ENCODE measurements at places on chromosomes 13 and 19. TPM values are rescaled to one million over a fixed set of nuclear protein-coding genes. Genes with fewer than 3 reads are reported as not detected.

The ZNF560 gene
- total RNA-seq = not detected

The ZNF793 gene
- total RNA-seq = 3.4 TPM

The ZNF66 gene
- total RNA-seq = 2.3 TPM

The FFAR2 gene
- 0.20 TPM for total RNA-seq

- peaks cover 20% of the 10 kb centered on the region for H3K4me1 ChIP-seq
- peak overlapping the region; percentile 94 for H3K27ac ChIP-seq
- peak overlapping the region; percentile 84 for H3K4me3 ChIP-seq
- H3K27me3 ChIP-seq = no peaks in the 10 kb centered on the region
- peak; percentile 63 for DNase-seq
These were observed 16.0 kb upstream of the MRI1 start for GRCh38 chr19:13748169-13748828.

DNA sequence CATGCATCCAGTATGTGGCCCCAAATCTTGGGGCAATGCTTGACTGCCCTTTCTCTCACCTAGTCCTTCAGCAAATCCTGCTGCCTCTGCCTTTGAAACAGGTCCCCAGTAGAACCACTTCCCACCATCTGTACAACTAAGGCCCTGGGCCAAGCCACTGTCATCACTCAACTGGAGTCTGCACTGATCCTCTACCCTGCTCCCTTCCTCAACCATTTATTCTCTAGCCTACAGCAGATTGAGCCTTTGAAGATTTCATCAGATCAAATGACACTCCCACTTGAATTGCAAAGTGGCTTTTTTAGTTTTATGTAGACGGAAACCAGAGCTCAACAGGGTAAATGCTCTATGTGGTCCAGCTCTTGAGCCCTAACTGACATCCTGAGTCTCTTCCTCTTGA is 43.5 kb downstream of the ATP8A2 start:
- DNase-seq = no peak
- no peaks in the 10 kb centered on the region for H3K27me3 ChIP-seq

DNA sequence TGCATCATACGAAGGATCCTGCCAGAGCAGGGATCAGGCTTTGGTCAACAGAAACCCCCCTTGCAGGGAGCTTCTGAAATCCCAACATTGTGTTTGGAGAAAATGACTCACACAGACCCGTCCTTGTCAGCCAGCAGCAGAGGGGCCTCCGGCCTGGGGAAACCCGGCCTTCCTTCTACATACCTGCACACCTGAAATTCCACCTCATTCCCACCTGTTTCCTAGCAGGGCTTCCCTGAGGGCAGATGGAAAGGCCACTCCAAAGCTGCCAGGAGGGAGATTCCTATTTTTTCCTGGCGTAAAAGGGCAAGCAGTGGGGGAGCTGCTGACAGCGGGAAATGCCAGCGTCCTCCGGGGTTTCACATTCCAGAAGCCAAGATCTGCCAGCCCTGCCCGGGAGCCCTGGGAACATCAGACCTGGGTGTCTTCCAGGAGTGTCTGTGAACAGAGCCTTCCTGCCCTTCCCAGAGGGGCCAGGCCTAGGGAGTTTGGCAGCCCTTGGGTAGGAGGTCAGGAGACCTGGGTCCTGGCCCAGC is 3.0 kb upstream of the IGFL1 start:
- H3K27me3 ChIP-seq = no peaks in the 10 kb centered on the region
- DNase-seq = no peak
- no peaks in the 10 kb centered on the region for H3K4me1 ChIP-seq
- no peaks in the 10 kb centered on the region for H3K36me3 ChIP-seq
- no peak overlapping the region for H3K27ac ChIP-seq

GRCh38 chr19:3698974-3699740 is 1.1 kb downstream of the PIP5K1C start:
- H3K27ac ChIP-seq = peak overlapping the region; percentile 84
- H3K4me3 ChIP-seq = peak overlapping the region; percentile 96
- DNase-seq = peak; percentile 64
- no peaks in the 10 kb centered on the region for H3K4me1 ChIP-seq
- H3K27me3 ChIP-seq = no peaks in the 10 kb centered on the region

DNA sequence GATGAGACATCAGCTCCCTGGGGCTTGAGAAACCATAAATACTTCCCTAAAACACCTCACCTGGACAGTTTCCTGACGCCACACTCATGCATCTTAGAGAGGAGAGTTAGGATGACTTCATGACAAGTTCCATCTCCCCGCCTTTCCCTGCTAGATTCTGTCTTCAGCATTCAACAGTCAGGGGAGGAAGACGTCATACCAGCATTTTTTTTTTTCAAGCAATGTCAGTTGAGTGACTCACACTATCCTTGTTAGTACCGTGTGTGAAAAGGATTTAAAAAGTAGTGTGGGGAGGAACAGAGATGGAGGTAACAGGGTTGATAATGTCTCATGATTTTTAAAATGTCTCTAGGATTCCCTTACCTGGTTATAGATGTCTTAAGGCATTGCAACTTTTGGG is at the start of gene OR7D2:
TSS of gene OR7D2 (plus strand) at position 79 of the 400 bp plus-strand sequence. CDS start 6,803 bp downstream, outside the sequence.
- DNase-seq = no peak
- H3K27me3 ChIP-seq = no peaks in the 10 kb centered on the region
- H3K4me1 ChIP-seq = no peaks in the 10 kb centered on the region

GRCh38 chr19:7603919-7604318 is 8.3 kb downstream of the CAMSAP3 start:
- H3K4me3 ChIP-seq = no peak overlapping the region
- no peak for DNase-seq
- H3K36me3 ChIP-seq = no peaks in the 10 kb centered on the region
- H3K27me3 ChIP-seq = no peaks in the 10 kb centered on the region

- H3K4me1 ChIP-seq = no peaks in the 10 kb centered on the region
- H3K36me3 ChIP-seq = no peaks in the 10 kb centered on the region
- DNase-seq = no peak
- no peak overlapping the region for H3K4me3 ChIP-seq
These were observed 173.0 kb downstream of the KLF12 start for GRCh38 chr13:73961181-73961580.

GRCh38 chr19:55535965-55536350 is 975 bp downstream of the SBK2 start:
- no peaks in the 10 kb centered on the region for H3K4me1 ChIP-seq
- H3K27ac ChIP-seq = peak overlapping the region; percentile 85
- no peaks in the 10 kb centered on the region for H3K27me3 ChIP-seq
- DNase-seq = no peak
- peaks cover 11% of the 10 kb centered on the region for H3K36me3 ChIP-seq
- peak overlapping the region; percentile 70 for H3K4me3 ChIP-seq

DNA sequence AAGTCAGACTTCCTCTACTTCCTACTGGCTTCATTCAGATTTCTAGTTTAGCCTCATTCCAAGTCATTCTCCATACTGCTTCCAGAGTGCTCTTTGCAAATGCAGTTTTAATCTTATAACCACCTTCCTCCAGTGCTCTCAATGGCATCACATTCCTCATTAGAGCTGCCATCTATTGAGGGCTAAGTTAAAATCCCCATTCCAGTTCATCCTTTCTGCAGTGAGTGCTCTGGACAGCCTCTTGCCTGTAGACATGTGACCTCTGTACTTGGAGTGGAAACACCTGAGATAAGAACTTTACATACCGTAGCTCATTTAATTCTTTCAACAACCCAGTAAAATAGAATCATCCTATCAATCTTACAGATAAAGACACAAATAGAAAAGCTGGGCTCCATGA is 57.9 kb upstream of the MAB21L1 start:
- H3K4me3 ChIP-seq = no peak overlapping the region
- H3K27ac ChIP-seq = no peak overlapping the region
- DNase-seq = no peak
- no peaks in the 10 kb centered on the region for H3K36me3 ChIP-seq
- no peaks in the 10 kb centered on the region for H3K27me3 ChIP-seq
- no peaks in the 10 kb centered on the region for H3K4me1 ChIP-seq

Data from right atrium auricular region (tissue), 2 donors.